ENCODE measurements at places on chromosomes 13 and 19.
A peak's percentile ranks its signal among the peaks of the same experiment; 100 is the strongest.

DNA sequence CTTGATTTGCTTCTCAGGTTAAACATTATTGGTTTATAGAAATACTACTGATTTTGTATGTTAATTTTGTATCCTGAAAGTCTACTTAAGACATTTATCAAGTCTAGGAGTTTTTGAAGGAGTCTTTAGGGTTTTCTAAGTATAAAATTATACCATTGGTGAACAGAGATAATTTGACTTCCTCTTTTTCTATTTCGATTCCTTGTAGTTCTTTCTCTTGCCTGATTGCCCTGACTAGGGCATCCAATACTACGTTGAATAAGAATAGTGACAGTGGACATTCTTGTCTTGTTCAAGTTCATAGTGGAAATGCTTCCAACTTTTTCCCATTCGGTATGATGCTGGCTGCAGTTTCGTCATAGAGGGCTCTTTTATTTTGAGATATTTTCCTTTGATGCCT lies 807.5 kb upstream of the SLC10A2 start:
- DNase-seq = no peak

GRCh38 chr13:79937311-79937710 lies 403.6 kb downstream of the SPRY2 start:
- DNase-seq = no peak

DNA sequence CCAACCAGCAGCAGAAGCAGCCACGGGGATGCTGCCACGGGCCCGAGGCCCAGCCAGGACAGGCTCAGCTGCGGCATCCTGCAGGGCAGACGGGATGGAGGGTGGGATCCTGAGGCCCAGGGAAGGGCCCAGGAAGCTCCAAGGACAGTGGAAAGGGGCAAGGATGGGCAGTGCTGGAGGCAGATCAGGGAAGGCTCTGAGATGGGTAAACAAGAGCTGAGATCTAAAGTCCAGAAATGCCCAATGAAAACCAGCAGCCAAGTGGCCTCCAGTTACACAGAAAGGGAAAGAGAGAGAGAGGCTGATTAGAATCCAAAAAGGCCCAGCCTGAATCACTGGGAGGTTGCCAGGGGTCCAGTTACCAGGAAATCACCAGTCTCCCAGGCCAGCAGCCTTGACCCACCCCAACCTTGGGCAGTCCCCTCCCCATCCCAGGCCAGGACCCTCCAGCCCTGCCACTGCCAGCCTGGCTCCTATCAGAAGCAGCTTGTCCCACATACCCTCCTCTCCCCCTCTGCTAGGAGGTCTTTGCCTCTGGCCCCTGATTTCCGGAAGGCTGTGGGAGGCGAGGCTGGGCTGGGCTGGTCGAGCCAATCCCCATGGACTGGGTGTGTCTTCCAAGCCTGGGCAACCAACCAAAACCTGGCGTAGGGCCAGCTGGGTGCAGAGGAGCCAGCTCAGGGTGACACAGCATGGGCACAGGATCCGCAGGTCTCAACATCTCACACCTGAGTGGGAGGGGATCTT lies at the start of gene CYP4F11:
Gene CYP4F11, minus strand, starts transcription at position 198 of the 747 bp plus-strand sequence. Its CDS starts 121 bp downstream, at position 77.
- no peak for DNase-seq

DNA sequence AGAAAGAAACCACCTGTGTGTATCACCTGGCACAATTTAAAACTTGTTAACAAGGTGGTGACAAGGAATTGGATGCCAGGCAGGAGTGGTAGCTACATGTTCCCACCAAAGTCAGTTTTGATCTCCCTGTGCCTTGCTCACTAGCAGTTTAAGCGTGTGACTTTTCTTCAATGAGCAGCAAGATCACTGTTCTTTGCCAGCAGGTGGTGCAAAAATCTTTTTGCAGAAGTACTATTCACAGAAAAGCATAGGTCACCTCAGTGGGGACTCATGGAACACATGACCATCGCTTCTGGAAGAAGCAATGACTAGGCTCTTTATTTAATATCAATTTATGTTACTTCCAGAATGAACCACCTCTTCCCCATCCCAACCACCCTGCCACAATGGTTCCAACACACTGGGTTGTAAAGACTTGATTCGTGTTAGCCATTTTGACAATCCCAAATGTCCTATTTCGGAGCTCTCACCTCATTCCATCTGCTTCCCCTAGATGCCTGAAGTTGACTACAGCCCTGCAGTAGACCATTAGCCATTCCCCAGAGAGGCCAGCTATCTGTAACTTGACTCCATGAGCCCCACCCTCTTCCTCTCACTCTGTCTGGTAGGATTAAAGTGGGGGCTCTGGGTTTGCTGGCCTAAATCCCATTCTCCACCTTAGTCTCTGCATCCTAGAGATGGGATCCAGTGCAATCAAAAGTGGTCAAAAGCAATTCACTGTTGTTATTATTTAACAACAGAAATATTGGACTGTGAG lies 59.1 kb upstream of the TNFRSF19 start:
- DNase-seq = peak; percentile 62

- peak; percentile 30 for DNase-seq
Observed at GRCh38 chr19:48964205-48965039, 687 bp upstream of the FTL start.

Data from hematopoietic multipotent progenitor cell treated with erythropoietin and hydrocortisone succinate and interleukin-3 and kit ligand, for 8 days (in vitro differentiated cells).